ENCODE measurements at places on chromosomes 3 and 15.

GRCh38 chr15:73992594-73992898 is 451 bp upstream of the STOML1 start:
- DNase-seq, result no peak

DNA sequence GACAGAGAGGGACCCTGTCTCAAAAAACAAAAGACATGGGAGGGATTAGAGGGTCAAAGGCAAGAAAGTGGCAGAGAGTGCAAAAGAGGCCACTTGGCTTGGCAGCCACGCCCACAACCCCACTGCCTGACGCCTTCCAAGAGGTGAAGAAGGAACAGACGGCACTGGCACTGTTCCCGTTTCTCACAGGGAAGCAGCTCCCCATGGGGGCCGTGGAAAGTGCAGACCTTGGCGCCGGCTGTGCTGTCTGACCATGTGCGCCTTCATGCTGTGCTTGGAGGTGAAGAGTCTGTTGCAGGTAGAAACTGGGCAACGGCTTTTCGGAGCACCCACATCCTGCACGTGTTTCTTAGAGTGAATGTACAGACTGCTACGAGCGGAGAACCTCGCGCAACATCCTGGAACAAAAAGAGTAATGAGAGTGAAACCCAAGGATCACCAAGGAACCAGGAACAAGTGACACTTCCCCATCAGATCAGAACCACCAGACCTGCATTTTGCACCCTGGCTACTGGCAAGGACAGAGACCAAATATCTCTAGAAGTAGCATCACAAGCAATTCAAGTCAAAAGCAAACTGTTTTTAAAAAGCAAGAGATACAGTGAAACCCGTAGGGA is 9.7 kb downstream of the ZXDC start:
- no peak for DNase-seq

DNA sequence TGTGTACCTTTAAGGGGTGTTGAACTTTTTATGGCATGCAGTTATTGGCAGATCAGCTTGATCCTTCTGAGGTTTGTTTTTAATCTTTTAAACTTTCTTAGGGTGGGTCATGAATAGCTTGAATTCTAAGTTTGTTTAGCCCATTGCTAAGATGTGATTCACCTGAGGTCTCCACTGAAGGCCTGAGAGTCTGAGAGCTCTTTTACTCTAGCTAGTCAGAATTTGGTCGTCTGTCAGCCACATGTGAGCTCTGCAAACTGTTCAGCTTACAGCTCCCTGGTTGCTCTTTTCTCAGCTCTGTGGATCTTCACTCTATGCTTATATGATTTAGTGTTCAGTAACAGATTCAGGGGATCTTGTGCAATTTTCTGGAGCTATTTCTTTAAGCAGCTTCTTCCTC is 161.3 kb downstream of the ABHD5 start:
- DNase-seq, result peak; percentile 33

- no peak for DNase-seq
Observed at GRCh38 chr3:14274612-14274936, 96.0 kb downstream of the LSM3 start.

- peak; percentile 51 for DNase-seq
Observed at GRCh38 chr15:85622221-85622831, 172.4 kb downstream of the KLHL25 start.

DNA sequence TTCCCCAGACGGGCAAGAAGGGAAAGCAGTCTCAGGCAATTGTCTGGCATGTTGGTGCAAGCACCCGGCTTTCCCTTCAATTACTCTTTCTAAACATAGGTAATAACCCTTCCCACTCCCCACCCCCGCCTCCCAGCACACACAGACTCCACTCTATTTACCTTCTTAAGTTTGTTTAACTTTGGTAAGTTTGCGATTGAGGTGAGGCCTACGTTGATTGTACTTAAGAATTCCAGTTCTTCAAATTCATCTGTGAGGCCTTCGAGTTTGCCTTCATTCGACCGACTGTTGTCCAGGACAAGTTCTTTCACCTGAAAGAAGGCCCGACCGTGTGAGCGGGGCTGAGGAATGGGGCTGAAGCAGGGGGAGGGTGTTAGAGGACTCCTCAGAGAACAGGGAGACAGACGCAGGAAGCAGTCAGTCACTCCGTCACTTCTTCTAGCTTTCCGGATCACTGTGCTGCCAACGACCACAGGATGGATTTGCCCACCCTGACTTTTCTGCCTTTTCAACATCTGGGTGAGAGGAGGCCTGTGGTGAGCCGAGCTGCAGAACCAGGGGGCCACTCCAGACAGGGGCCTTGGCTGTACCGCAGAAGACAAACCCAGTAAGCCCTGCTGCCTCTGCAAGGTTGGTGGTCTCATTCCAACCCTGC is 33.0 kb downstream of the ANP32A start:
- DNase-seq, result no peak

GRCh38 chr3:56476771-56477170 is 8.5 kb upstream of the ERC2 start:
- DNase-seq, result no peak

GRCh38 chr15:91634179-91634578 is 219.3 kb upstream of the SLCO3A1 start:
- no peak for DNase-seq

DNA sequence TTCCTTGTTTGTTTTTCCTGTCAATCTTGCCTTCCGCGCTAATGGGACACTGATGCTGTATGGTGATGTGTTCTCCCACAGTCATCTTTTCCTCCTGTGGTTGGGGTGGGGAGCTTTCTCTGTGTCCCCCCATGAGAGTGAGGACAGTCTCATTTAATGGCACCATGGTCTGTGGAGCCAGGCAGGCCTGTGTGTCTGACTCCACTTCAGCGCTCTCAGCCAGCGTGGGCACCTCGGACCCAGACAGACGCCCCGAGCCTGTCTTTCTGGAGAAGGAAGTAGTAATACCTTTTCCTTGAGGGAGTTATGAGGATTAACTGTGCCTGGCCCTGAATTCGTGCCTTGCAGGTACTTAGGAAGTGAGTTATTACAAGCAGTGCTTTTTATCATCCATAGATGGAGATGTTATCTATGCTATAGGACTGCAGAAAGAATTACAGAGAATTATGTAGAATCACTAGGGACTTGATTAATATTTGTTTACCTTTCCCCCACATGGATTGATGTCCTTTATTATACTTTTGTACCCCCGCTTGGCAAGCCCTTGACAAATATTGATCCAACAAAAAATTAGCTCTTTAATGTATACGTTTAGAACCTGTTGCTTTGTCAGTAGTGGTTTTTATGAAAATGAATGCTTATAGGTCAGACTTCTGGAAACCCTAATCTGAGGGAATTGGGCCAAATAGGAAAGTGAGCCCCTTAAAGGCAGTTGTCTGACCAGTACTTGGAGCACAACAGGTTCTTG is 152.4 kb downstream of the PGPEP1L start:
- no peak for DNase-seq

DNA sequence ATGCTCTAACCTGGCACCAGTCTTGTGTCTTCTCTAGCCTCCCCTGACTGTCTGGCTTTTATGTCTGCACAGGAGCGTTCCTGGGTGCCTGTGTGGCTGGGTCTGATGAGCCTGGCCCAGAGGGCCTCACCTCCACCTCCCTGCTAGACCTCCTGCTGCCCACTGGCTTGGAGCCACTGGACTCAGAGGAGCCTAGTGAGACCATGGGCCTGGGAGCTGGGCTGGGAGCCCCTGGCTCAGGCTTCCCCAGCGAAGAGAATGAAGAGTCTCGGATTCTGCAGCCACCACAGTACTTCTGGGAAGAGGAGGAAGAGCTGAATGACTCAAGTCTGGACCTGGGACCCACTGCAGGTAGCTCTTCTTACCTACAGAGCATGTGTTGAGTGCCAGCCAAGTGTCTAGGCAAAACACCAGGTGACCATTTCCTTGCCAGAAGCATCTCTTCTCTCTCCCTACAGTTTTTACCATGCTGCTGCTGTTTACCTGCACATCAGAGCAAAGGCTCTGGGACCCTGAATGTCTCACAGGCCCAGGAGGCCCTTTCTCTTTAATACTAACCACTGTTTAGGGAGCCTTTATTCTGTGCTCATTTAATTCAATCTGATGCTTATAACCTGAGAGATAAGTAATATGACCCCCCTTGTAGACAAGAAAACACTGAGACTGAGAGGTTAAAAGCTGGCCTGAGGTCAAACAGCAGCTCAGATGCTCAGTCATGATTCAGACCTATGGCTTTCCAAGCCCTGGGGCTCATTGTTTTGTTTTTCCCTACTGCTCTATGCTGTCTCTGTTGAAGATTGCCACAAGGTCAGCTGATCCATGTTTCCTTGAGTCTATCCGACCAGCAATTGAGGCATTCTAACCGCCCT is 10.4 kb downstream of the PODXL2 start:
- no peak for DNase-seq

GRCh38 chr3:129052675-129053074 is 7.9 kb upstream of the GP9 start:
- no peak for DNase-seq

DNA sequence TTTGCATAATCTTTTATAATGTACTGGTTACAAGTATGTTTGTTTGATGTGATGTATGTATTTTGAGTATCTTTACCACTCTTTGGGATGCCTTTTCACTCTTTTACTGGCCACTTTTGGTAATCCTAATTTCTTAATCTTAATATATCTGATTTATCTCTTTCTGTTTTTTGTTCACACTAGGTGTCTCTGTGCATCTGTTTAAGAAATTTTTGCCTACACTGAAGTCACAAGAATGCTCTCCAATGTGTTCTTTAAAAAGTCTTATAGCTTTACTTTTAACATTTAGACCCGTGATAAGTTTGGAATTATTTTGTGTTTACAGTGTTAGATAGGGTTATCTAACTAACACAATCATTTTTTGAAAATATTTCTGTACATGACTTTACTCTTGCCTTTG is 659.1 kb downstream of the SI start:
- no peak for DNase-seq

DNA sequence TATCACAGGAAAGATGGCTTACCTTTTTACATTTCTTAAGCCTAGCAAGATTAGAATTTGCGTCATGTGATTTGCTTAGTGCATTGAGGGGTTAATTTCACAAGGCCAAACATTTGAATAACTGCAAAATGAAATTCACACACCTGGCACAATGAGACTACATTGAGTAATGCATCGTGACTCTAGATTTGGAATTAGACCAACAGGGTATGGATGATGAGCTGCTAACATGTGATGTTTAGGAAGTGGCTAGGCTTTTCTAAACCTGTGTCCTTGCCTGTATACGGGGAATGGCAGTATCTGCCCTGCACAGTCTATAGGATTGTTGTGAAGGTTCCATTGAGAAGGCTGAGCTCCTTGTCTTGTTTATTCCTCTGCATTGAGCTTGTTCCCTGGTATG is 160.1 kb downstream of the MFSD1 start:
- DNase-seq, result no peak

DNA sequence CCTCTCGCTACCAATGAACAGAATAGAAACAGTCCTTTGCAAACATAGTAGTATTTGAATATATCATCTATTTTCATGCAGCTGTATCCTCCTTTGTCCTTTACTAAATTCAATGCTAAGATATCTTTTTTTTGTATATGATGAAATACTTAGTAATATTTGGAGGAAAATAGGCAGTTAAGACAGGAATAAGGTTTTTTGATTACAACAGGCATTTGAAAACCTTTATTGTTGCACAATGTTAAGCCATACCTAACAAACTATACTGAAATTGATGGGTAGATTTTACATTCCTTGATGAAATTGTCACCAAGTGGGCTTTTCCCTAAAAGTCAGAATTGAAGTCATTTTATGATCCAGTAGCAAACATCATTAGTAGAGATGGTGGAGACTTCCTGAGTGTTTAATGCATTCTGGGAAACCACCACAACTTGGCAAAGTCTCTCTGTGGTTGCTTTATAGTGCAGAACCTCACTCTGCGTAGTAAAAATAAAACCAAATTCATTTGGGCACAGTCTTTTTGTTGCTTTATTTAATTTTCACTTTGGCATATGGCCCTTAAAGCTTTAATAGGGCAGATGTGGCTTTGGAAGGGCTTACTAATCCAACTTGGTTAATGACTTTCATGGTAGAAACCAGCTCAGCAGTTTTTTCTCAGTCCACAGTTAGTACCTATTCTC is 216.0 kb downstream of the DIPK2A start:
- DNase-seq, result peak; percentile 67

- no peak for DNase-seq
Observed at GRCh38 chr15:69328739-69329138, 30.0 kb downstream of the PAQR5 start.

DNA sequence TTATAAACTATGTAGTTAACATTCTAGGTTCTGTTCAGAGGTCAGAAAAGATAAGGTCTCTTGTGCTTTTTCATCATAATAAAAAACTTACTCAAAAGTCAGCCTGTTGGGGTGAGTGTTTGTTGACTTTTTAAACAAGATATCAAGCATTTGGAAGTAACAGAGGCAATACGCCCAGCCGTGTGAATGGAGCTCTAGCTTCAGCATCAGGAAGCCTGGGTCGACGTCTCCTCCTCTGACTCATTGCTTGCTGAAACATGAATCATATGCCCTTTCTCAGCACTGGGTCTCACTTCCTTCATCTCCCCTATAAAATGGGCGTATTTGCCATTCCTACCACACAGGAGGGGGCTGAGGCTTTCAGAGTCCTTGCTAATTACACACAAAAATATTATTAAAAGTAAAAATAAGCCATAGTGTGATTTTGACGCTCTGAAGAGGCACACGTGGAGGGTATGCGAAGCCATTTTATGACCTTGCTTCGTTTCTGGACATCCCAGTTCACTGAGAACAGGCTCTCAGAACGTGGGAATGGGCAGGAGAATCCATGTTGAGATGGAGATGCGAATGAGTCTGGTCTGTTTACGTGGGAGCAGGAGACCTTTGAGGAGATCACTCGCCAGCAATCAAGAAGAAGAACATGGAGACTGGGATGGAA is 220.8 kb upstream of the TPRG1 start:
- DNase-seq, result peak; percentile 94

- no peak for DNase-seq
Observed at GRCh38 chr3:72571052-72571451, 277.2 kb downstream of the SHQ1 start.

- DNase-seq, result no peak
Observed at GRCh38 chr3:131847966-131848510, 186.8 kb downstream of the CPNE4 start.

DNA sequence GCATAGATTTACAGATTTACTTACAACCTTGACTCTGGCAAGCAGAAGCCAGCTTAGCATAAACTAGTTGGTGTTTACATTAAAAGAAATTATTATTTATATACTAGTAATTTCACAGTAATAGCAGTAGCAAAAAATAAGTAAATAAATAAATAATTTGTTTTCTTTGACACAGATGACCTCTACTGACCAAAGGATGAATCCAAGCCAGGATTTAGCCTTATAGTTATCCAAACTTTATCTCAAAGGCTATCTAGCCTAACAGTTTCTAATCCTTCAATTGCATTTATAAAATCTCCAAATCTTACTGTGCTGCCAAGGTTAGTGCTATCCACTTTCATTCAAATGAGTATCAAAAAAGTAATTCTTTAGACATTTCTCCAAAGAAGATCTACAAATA is 64.3 kb downstream of the FRMD5 start:
- DNase-seq, result no peak

- DNase-seq, result no peak
Observed at GRCh38 chr3:13015286-13016082, 57.7 kb downstream of the IQSEC1 start.

DNA sequence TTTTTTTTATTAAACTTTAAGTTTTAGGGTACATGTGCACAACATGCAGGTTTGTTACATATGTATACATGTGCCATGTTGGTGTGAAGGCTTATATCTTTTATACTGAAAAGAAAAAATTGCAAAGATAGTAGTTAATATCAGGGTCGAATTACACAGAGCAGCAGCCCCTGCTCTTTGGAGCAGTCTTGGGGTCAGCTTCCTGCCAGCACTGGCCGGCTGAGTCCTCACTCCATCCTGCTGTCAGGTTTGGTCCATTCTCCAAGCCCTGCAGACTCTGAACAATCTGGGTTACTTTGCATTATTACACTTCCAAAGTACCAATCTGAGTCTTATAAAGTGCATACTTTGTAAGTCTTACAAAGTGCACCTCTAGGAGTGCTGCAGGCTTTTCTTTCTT is 66.0 kb downstream of the COL8A1 start:
- no peak for DNase-seq
